Activated CD4-positive, CD25-positive, alpha-beta regulatory T cell treated with anti-CD3 and anti-CD28 coated beads, Interleukin-2, amount 50 U/mL, for 16 hours (primary cell): ENCODE measurements at places on chromosomes 6 and 20.
A peak's percentile ranks its signal among the peaks of the same experiment; 100 is the strongest.

- DNase-seq: peak; percentile 92
These were observed at the start of gene AGPAT1 for GRCh38 chr6:32175711-32176475. TSS of gene AGPAT1 (minus strand) at chr6:32176084. CDS start at chr6:32171496, 4,588 bp downstream.

- no peak for DNase-seq
These were observed 3.5 kb upstream of the LAMP5 start for GRCh38 chr20:9510911-9511310.

- DNase-seq: no peak
These were observed 8.6 kb upstream of the MTG2 start for GRCh38 chr20:62174021-62174804.

DNA sequence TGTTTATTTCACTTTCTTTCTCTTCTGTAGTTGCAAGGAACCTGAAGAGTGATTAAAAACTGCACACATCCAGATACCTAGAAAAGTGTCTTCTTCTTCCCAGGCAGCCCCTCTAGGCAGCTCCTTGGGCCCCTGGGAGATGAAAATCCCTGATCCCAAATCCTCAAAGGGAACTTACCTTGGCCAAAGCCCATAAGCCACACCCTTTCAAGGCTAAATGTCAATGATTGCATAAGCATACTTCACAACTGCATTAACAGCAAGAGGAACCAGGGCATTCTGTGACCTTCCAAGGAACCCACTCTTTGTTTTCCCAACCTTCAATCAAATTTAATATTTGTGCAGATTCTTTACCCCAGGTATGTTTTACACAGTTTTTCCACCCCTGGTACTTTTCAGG is 4.4 kb upstream of the HMGN3 start:
- DNase-seq: no peak

- no peak for DNase-seq
These were observed 11.4 kb downstream of the DDX27 start for GRCh38 chr20:49230561-49231133.

GRCh38 chr20:2210646-2211552 is 84.9 kb upstream of the TGM3 start:
- DNase-seq: no peak

- DNase-seq: no peak
These were observed 11.5 kb downstream of the RIOK1 start for GRCh38 chr6:7401075-7401474.

DNA sequence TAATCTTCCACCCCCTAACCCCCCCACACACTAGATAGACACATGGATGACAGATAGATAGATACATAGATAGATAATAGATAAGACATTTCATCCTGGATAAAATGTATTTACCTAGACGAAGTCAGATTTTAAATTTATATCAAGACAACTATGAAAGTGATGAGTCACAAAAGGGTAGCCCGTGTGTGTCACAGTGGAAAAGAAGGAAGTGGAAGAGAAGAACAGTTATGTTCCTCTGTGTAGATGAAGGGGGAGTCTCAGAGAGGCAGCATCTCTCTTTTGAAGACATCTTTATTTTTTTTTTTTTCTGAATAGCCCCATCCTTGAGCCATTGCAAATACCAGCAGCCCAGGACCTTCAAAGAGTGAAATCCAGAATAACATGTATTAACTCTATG is 121.7 kb upstream of the VGLL2 start:
- no peak for DNase-seq

GRCh38 chr6:139528471-139528870 is 154.0 kb upstream of the CITED2 start:
- DNase-seq: no peak

DNA sequence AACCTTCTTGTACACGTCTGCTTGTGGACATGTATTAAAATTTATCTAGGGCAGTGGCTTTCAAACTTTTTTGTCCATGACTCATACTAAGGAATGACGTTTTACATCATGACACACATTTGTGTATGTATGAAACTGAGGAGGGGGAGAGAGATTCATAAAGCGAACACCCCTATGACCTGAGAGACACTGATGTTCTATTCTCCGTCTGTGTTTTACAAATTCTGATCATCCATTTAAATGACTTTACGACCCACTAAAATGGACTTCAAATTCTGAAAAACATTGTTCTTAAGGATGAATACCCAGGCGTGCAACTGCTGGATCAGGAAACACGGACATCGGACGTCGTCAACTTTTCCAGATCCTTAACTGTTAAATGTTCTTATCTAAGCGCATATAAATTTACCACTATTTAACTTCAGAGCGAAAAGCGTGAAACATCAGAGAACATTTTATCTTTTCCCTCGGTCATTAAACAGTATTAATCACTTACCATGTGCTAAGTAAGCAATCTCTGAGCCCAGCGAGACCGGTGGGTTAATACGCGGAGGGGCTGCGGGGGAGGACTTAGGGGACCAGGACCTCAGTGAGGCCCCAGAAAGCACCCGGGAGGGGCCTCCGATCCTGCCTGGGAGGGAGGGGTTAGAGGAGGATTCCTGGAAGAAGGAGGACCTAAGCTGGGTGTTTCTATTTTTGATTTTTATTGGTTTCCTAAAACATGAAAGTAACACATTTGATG is 1.2 kb downstream of the PLAGL1 start:
- DNase-seq: no peak

GRCh38 chr6:145063091-145063490 is 672.2 kb downstream of the EPM2A start:
- DNase-seq: no peak

GRCh38 chr6:87784690-87785089 is 82.7 kb upstream of the AKIRIN2 start:
- no peak for DNase-seq

DNA sequence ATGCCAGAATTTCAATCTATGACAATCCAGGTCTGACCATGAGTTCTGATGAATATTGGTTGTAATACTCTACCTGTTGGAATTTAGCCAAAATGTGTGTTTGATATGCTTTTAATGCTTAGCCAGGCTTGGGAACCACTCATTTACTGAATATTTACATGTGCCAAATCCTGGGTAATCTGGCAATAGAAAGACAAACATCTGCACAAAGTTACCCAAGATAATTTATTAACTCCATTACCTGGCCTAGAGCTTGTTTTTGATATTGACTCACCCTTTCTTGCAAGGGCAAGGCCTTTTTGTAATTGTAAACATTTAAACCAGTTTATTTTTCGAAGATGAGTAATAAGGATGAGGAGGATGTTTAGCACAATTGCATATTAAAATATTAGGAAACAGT is 13.5 kb upstream of the CD2AP start:
- DNase-seq: no peak

- DNase-seq: no peak
These were observed 972 bp upstream of the PHF3 start for GRCh38 chr6:63634630-63635029.

DNA sequence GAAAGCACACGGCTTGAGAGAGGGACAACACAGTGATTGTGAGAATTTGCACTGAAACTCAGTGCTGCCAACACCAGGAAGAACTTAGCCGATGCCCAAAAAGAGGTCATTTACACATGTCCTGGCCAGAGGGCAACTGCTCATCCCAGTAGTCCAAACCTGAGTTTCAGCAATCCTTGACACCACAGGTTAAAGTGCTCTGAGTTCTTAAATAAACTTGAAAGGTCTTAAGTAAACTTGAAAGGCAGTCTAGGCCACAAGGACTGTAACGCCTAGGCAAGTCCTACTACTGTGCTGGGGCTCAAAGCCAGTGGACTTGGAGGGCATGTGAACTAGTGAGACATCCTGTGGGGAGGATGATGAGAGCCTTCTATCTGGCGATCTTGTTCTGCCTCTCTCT is 14.1 kb downstream of the SNX14 start:
- DNase-seq: no peak

GRCh38 chr6:13354331-13355042 is 26.1 kb upstream of the TBC1D7 start:
- no peak for DNase-seq

DNA sequence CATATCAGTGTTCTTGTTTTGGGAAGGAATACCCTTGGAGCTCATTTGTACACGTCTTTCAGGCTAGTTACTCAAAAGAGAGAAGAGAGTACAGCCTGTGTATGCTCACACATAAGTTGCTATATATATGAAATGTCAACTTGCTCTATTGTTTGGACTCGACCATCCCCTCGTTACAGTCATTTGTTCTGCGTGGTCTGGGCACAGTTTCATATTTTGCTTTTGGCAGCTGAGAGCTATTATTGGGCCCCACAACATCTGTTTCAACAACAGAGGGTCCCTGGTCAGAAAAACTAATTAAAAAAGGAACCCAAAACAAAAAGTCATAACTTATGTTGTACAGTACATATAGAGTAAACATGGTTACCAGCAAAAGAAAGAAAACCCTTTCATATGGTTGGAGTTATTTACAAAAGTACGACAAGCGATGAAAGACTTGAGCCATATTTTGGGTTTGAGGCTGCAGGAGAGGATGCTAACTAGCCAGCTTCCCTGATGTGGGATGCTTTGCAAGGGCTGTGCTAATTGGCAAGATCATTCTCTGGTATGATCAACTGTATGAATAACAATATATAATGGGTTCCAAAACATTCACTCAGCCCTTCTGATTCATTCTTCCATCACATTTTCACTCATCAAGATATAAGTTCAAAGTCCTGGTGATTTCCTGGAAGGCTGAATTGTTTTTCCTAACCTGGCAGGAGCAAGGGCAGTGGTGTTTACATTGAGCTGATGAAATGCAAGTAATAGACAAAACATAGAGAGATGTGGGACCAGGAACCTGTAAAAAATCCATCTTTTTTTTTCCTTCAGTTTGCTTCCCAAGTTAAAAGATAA is 137.9 kb downstream of the RPS12 start:
- DNase-seq: no peak

GRCh38 chr20:40728470-40728869 is 39.4 kb upstream of the MAFB start:
- no peak for DNase-seq
